ENCODE measurements at places on chromosomes 13 and 19. TPM values are rescaled to one million over a fixed set of nuclear protein-coding genes. Genes with fewer than 3 reads are reported as not detected.

The EIF3K gene
- total RNA-seq = 279 TPM

The PCP2 gene
- total RNA-seq = not detected

- no peak for DNase-seq
These were observed 11.4 kb downstream of the MCF2L start for GRCh38 chr13:112980434-112980833.

GRCh38 chr13:25846222-25846984, 205.4 kb downstream of the SHISA2 start:
- peak; percentile 42 for DNase-seq

The HAUS5 gene
- 21.0 TPM for total RNA-seq

DNA sequence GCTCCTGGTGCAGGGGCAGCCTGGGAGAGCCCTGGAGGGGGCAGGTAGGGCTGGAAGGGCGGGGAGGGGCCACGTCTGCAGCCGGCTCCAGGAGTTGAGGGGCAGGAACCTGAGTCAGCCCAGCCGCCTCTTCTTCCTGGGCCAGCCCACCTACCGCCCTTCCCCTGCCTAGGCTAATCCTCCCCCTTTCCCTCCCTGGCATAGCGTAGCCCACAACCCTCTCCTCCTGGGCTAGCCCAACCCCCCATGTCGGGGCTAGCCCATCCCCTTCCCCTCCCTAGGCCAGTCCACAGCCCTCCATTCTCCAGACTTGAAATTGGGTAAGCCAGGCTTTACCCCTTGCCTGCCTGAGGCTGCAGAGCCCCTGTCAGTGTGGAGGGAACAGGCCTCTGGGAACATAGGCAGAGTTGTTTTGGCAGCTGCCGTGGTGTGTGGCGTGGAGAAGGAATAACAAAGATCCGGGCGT, 20.6 kb upstream of the WDR18 start:
- DNase-seq = peak; percentile 50

DNA sequence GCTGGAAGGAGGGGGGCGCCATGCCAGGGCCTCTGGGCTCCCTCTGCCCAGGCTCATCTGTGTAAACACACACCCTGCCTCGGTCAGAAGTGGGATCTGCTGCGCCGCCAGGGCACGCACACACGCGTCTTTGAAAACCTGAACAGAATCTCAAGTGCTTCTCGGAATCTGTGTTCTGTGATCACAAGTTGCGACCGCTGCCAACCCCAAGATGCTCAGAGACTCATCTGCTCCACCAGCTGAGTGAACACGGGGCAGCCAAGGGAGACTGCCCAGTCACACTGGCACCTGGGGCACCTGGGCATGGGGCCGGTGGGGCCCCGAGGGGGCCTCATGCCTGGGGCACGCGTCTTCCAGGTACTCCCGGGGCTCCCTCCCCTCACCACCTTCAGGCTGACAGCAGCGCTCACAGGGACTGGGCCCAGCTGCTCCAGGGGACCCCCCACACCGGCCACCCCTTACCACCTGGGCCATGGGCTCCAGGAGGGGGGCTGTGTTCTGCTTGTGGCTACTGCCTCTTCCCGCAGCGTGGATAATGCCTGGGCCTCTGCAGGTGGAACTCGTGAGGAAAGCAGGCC, 59.0 kb downstream of the KLF2 start:
- no peak for DNase-seq

The SIAH3 gene
- not detected for total RNA-seq

The ZNF93 gene
- 23.3 TPM for total RNA-seq

GRCh38 chr13:90047600-90047999, 1299.9 kb upstream of the MIR17HG start:
- no peak for DNase-seq

DNA sequence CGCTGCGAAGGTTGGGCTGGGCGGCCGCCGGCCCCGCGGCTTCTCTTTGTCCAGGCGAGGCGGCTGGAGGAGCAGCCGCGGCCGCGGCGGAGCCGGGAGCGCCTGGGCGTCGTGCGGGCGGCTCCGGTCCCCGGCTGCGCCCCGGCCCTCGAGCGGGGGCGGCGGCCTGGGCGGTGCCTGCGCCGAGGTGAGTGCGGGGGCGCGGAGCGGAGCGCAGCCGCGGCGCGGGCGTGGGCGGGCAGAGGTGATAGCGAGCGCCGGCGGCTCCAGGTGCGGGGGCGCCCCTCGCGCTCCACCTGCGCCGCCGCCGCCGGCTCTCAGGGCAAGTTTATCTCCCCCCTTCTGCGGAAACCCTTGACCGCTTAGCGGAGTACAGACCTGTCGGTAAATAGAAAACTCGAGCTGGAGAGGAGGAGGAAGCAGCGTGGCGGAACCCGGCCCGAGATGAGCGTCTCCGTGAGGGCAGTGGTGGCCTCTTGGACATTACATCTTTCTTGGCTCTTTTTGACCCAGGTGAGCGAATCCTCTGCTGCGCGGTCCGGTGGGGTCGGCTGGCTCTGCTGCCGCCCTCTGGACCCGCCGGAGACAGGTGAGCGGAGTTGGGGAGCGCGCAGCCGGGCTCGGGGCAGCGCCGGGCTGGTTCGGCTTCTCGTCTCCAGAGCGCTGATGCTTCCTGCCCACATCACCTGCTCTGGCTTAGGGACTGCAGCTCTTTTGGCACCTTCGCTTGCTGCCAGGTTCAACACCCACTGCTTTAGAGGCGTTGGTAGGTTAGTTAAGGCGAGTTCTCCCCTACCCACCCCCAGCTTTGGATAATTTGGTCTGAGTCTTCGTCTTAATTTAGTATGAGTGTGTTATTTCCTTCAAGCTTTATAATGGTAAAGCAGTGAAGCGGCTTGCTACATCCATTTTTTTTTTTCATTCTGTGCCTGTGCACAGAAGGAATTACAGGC, at the start of gene MTUS2:
TSS of gene MTUS2 (plus strand) at position 241 of the 953 bp plus-strand sequence.
- no peak for DNase-seq

- peak; percentile 8 for DNase-seq
These were observed 61.0 kb upstream of the SHISA2 start for GRCh38 chr13:26112843-26113242.

The LILRB5 gene
- total RNA-seq = not detected

DNA sequence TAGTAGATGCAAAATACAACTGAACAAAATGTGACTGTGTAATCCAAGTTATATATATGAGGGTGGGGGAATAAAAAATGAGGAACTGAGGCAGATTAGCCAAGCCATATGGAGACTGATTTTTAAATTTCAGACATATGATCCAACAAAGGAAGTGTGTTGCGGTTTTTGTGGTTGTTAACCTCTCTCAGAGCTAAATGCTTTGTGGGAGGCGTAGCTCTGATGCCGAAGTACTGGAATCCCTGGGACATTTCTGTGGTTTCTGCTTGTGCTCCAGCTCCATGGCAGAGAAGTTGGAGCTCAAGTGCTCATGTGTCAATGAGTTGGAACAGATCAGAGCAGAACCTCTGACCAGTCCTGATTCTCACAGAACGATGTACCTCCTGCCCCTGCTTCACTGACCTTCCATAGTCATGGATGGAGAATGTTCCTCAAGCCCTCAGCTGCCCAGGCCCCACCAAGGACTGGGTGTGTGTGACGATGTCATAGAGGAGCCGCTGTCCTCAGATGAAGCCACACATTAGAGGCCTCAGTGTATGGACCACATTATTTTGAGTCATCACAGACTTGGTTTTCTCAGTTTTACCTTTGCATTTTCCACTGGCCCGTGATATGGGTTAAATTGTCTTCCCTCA, 107.6 kb downstream of the SOX1 start:
- DNase-seq = no peak

GRCh38 chr13:24505256-24505655, 7.3 kb downstream of the PARP4 start:
- no peak for DNase-seq

GRCh38 chr13:51796546-51796945, 7.4 kb downstream of the DHRS12 start:
- DNase-seq = no peak

The ABCC4 gene
- 23.9 TPM for total RNA-seq

The INSR gene
- total RNA-seq = 4.9 TPM

- DNase-seq = no peak
These were observed at the start of gene FKRP for GRCh38 chr19:46745521-46746280. TSS of gene FKRP (plus strand) at chr19:46746057. CDS start at chr19:46755451, 9,394 bp downstream.

DNA sequence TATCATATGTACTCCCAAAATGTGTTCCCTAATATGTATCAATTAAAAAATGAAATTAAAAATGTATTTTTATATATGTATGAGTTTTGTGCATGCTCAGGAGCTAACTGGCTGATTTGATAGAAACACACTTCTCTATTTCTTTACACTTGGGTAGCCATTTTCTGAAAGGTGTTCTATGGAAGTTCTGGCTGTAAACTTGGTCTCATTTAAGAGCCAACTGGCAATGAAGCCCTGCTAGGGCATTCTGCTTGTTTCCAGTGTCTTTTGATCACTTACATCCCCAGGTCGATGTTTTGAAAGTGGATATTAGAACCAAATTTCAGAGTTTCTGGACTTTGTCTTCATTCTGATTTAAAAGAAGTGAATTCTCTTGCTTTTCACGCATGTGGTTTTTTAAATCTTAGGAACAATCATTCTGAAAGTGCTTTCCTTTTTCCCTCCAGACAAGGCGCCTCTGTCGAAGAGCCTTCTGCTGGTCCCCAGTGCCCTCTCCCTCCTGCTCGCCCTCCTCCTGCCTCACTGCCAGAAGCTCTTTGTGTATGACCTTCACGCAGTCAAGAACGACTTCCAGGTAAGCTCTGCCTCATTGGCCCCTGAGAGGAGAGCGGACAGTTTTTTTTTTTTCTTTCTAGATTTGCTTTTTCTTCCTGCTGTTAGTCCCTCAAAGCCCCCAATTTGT, 20.1 kb downstream of the GPR18 start:
- DNase-seq = no peak

All from LHCN-M2 (cell line).